ENCODE measurements at places on chromosomes 3 and 15.

DNA sequence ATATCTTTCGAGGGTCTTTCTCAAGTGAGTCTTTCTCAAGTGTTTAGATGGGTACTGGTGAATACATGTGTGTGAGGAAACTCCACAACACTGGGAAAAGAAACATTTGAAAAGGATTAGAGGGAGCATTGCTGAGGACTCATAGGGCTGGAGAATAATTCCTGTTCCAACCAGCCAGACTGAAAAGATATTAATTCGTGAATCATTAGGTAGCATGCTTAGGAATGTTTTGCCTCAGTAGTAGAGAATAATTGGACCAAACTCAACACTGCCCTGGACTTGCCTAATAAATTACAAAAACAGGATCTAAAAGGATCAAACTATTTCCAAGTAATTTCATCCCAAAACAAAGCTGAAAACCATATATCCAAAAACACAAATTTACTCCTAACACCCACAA is 17.3 kb downstream of the PP2D1 start:
- no peak for DNase-seq

- DNase-seq, result no peak
These were observed 16.5 kb downstream of the PIF1 start for GRCh38 chr15:64808785-64809453.

GRCh38 chr15:66679657-66680108 is 22.4 kb upstream of the SMAD6 start:
- no peak for DNase-seq

DNA sequence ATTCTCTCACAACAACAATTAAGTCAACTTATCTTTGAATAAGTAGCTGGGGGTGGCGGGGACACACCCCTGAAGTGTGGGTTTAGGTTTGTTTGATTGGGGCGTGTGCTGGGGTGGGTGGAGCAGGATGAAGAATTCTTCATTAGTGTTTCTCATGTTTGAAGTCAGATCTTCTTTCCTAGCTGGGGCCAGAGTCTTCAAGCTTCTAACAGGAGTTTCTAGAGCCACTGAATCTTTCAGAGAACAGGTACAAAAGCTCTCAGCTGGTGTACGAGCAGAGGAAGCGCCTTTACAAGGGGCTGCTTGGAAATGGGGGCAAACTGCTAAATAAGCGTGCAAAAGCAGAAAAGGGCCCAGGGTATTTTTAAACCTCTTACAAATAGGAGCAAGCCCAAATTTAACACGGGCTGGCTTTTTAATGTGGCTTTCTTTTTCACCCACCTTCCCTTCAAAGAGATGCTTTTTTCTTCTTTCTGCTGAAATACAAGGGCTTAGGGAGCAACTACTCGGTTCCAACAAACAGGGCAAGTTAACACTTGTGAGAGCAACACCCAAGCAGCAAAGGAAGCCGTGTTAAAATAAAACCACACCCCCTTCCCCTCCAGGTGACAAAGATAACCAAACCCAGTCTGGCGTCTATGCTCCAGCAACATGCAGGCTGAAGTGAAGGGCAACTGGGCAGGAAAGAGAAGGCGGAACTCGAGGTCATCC is 86.9 kb upstream of the RASGRP1 start:
- DNase-seq, result no peak

DNA sequence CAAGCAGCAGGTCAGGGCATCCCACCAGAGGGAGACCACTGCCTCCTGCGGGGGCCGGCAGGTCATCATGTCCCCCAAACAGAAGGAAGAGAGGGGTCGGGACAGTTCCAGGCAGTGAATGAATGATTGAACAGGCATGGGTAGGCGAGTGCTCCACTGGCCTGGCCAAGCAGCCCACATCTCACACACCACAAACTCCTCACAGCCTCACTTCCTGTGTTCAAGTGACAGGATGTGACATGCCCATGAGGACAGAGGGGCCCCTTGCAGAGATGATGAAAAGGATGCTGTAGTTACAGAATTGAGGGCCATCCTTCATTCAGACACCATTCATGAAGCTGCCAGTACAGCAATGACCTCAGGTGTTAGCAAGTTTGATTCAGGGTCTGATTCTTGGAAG is 3.7 kb downstream of the IQSEC1 start:
- no peak for DNase-seq

GRCh38 chr3:66036586-66037148 is 2.1 kb downstream of the MAGI1 start:
- DNase-seq, result no peak

DNA sequence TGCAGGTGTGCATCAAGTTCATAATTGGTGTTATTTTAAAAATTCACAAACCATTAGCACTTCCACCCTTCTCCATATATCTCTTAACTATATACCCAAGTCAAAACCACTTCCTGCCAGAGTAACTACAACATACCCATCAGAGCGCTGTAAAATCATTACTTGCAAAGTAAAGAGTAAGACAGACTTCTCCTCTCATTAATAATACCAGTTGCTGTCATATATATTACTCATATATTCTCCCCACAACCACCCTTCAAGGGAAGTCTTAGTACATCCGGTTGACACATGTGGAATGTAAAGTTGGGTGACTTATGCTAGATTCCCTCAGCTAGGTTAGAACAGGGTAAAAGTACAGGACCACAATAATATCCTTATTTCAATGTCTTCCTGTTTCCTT is 5.6 kb downstream of the TERC start:
- no peak for DNase-seq

DNA sequence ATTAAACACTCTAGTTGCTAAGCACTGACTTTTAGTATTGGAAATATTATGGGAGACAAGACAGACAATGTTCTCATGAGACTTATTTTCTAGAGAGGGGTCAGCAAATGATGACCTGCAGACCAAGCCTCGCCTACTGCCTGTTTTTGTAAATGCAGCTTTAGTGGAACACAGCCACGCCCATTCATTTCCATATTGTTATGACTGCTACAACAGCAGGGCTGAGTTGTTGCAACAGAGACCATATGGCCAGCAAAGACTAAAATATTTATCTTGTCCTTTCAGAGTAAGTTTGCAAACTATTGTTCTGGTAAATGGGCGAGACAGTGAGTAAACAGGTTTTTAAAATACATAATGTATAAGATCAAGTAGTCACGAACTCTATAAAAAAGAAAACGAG is 570.2 kb downstream of the NTRK3 start:
- DNase-seq, result no peak

GRCh38 chr3:42836150-42837123 is 27.2 kb downstream of the ACKR2 start:
- no peak for DNase-seq

GRCh38 chr3:39850716-39851032 is 41.3 kb downstream of the MYRIP start:
- DNase-seq, result no peak

DNA sequence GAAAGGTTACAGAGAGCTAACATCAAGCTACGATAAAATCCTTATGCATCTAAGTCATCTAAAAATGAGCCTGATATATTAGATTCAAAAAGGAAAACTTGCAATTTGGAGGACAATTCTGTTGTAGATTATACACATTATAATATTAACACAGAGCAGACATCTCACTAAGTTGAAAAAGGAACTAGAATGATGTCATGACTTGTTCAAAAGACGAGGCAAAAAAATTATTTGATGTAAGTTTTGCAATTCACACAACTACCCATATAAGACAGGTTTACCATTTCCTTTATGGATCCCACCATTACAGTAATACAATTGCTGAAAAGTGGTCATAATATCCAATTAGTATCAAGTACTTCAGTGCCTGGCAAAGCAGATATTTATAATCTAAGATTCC is 15.9 kb downstream of the SATB1 start:
- no peak for DNase-seq

GRCh38 chr3:97706226-97706625 is 58.3 kb upstream of the ARL6 start:
- no peak for DNase-seq

DNA sequence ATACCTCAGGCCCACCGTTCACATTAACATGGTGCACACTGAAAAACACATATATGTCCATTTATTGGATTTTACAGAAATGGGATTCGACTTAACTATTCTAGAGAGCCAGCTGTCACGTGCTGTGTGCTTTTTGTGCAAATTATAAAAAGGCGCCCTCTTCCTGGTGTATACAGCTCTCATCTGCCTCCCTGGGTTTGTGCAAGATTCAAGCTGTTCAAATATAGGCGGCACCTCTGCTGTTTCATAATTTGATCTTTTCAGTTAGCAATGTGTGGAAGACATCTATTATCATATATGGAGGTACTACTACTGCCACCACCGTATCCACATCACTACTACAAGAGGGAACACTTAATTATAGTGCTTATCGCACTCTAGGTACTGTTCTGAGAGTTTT is 187.6 kb downstream of the EBLN2 start:
- DNase-seq, result no peak

GRCh38 chr3:65924762-65925161 is 114.0 kb downstream of the MAGI1 start:
- no peak for DNase-seq

DNA sequence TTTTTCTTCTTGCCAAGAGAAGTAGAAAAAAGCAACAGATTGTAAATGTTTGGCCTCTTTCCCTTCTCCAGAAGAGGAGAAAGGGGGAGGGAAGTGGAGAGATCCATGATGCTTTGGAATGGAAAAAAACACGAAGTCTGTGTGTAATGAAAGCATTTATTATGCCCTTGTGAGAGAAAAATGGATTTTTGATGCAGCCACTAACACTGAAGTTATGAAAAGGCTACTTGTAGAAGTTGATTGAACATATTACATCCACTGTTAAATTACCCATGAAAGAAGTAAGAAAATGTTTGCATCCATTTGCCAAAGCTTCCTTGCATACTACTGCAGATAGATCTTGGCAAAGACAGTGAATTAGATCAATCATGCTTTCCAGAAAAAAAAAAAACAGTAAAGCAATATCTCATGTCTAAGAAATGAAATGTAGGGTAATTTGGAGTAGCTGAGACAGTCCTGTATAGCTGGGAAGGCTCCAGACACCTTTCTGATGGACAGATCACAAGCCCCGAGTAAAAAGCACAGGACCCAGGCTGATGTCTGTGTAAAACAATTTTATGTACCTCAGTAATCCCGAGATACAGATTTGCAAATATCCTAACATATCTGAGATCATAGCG is 295.5 kb downstream of the PLOD2 start:
- no peak for DNase-seq

- no peak for DNase-seq
These were observed 38.8 kb upstream of the SMAD3 start for GRCh38 chr15:67026610-67026967.

DNA sequence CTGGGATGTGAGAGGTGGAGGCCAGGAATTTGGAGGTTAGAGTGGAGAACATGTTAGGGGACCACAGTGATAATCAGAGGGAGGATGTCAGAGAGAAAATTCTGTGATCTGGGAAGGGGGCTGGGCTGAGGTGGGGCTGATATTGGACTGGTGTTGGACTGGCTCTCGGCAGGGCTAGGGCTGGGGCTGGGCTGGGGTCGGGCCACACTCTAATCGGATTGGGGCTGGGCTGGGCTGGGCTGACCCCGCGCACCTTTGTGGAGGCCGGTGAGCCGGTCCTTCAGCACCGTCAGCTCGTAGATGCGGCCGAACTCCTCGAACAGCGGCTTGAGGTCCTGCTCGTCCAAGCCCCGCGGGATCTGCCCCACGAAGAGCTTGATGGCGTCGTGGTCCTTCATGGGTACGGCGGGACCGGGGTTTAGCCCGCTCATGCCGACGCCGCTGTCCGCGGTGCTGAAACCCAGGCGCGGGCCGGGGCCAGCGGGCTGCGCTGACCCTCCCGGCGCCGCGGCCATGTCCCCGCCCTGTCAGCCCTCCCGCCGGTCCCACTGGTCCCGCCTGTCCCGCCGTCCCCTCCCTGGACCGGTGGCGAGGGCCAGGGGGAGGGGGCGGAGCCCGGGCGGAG is 485 bp downstream of the CELF6 start:
- peak; percentile 23 for DNase-seq

DNA sequence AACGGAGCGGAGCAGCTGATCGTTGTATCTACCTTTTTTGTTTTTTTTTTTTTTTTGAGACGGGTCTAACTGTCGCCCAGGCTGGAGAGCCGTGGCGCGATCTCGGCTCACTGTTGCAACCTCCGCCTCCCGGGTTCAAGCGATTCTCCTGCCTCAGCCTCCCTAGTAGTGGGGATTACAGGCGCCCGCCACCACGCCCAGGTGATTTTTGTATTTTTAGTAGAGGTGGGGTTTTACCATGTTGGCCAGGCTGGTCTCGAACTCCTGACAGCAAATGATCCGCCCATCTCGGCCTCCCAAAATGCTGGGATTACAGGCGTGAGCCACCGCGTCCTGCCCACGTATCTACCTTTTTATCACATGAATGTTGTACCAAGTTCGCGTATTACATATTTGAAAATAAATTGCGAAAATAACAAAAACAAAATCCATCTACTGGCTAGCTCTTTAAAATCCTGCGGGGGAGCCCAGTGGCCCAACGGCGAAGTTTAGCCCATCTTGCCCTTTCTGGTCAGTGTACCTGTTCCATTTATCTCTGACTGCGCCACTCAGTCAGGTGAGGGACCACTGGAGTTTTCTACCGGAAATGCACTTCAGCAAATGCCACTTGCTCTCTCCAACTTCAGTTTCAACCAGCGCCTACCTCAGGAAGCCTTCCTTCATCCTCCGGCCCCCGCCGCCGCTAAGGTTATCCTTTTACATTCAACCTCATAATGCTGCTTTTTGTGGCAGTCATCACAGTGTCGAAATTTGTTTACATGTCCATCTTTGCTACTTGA is 1.2 kb upstream of the EIF3J start:
- no peak for DNase-seq

DNA sequence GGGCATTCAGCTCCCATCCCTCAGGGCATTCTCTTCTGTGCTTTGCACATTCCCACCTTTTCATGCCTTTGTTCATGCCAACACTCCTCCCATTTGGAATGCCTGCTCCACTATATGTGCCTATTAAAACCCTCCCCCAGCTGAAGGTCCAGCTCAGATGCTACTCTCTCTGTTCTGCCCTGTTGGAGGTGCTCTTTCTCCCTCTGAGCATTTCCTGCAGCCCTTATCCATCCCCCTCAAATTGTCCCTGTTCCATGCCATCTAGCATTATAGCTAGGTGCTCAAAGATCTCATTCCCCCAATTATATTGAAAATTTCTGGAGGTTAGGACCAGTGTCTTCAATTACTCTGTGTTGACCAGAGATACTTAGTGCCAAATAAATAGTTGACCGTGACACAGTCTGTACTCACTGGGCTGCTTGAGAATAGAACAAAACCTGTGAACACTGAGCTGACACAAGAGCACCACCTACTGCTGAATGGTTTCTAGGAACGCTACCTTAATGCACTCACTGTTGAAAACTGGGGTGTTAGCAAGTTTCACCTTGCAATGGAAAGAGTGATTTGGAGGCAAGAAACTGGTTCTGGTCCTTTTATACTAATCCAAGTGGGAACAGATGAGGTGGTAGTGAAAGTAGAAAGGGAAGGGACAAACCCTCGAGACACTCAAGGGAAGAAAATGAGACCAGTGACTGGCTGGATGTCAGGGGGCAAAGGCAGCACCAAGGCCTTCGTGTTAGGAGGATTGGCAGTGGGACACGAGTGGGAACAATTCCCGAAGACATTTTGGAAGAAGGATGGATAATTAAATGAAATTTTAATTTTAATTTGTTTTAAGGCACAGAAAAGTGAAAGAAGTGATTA is 289.8 kb upstream of the ROPN1 start:
- DNase-seq, result no peak

GRCh38 chr15:56042031-56042430 is 48.6 kb upstream of the NEDD4 start:
- no peak for DNase-seq

- no peak for DNase-seq
These were observed 147.8 kb upstream of the TGFBR2 start for GRCh38 chr3:30458376-30459171.

- DNase-seq, result no peak
These were observed 1129.6 kb downstream of the OTOL1 start for GRCh38 chr3:162626172-162626571.

GRCh38 chr3:183122257-183122932 is 23.1 kb upstream of the MCCC1 start:
- peak; percentile 42 for DNase-seq

- no peak for DNase-seq
These were observed 39.4 kb upstream of the TRIM71 start for GRCh38 chr3:32778389-32778788.
